ENCODE measurements at places on chromosomes 6 and 20.
A peak's percentile ranks its signal among the peaks of the same experiment; 100 is the strongest.

- DNase-seq: no peak
Observed at GRCh38 chr20:43408848-43409576, 48.7 kb upstream of the SRSF6 start.

GRCh38 chr20:46130534-46130933 lies 12.4 kb downstream of the CD40 start:
- DNase-seq: no peak

DNA sequence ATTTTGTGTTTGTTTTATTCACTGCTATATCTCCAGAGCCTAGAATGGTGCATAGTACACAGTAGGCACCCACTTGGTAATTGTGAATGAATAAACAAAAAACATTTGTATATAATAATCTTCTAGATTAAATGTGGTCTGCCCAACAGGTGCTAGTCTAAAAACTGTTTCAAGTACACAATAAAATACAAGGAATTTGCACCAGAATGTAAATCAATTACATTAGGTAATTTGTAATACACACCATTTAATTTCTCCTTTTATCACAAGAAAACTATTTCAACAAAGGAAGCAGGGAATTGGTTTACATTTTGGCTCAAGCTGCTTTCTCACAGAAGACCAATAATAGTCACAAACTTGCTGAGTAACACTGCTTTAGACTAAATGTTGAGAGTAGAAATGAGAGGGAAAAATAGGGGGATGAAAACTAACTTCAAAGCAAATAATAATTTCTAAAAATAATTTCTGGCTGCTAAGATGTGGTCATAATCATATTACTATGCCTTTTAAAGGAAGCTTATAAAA lies 22.1 kb downstream of the RUNX2 start:
- no peak for DNase-seq

DNA sequence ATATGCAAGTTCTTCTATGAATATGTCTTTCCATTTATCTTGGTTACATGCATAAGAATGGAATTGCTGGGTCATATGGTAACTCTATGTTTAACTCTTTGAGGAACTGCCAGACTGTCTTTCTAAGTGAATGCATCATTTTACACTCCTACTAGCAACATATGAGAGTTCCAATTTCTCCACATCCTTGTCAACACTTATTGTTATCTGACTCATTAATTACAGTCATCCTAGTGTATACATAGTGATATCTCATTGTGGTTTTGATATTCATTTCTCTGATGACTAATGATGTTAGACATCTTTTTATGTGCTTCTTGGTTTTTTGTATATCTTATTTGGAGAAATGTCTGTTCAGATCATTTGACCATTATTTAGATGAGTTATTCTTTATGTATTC lies 96.7 kb upstream of the LAMP5 start:
- no peak for DNase-seq

GRCh38 chr20:24821391-24821790 lies 127.7 kb upstream of the CST7 start:
- DNase-seq: peak; percentile 1
